ENCODE measurements at places on chromosomes 3 and 15.

GRCh38 chr3:23183731-23184130 is 19.4 kb upstream of the UBE2E2 start:
- DNase-seq = no peak

DNA sequence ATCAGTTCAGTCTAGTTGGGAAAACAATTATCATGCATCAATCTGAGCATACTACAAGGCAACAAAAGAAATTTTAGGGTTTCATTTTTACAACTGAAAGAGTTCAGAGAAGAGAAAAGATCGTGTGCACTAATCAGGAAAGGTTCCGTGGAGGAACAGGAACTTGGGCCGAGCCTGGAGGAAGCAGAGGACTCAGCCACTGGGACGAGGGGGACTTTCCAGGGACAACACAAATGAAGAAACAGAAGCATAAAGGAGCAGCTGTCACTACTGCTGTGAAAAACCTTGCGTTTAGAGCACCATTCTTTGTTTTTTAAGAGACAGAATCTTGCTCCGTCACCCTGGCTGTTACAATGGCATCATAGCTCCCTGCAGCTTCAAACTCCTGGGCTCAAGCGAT is 60.5 kb downstream of the MYO1E start:
- no peak for DNase-seq

DNA sequence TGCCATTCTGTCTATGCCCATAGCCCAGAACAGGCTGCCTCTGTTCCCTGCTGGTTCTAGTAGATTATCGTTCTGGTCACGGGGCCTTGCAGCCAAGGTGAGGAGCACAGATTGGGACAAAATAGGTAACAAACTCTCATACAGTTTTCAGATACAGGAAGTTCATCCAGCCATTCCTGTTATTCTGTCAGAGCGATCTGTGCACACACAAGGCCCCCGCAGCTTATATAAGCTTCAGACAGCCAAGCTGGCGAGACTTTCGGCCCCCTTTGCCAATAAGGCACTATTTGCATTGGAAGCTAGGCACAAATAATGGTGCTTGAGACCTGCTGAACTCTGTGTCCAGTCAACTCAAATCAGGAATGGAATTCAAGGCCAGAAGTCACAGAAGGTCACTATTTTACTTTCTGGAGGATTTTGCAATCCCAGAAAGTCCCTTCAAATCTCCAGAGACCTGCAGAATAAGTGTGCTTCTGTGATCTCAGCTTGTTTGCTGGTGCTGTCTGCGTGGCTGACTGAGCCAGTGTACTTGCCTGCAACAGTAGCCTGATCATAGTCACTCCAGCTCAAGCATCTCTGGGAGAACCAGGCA is 69.4 kb downstream of the BFSP2 start:
- DNase-seq = no peak

DNA sequence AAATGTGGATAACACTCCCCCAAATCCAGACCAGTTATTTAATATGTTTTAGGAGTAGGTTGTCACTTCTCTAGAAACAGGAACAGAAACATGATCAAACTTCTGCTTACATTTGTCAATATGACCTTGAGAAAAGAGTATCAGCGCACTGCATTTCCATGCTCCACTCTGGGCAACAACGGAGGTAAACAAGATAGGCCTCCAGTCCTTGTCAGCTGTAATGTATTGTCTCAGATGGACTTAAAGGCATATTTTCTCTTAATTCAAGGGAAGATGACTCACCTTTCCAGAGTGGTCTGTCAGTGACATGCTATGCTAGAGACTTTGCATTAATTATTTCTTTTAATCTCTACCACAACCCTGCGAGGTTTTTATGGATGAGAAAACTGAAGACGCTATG is 51.6 kb upstream of the TCF12 start:
- no peak for DNase-seq

GRCh38 chr3:8506571-8507061 is 5.0 kb downstream of the LMCD1 start:
- DNase-seq = no peak

DNA sequence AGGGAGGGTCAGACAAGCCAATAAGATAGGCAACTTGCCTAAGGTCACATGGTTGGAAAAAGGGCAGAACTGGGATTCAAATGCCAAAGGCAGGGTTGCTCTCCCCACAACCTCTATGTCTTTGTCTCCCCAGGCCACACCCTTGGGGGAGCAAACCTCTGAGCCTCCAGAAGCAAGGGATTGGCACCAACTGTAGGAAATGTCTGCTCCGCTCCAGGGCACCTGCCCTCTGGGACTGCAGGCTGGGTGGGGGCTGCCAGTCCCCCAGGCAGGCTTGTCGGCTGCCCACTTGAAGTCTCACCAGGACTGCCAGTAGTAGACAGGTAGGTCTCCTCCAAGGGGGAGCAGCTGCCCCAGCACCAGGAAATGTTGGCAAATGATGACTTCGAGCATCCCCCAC is 2.0 kb downstream of the FAM3D start:
- no peak for DNase-seq

Measured in stimulated activated CD4-positive, alpha-beta T cell treated with anti-CD3 and anti-CD28 coated beads, Interleukin-1b, Interleukin-23, amount 100 ng/mL, for 1 hour (primary cell).